ENCODE measurements at places on chromosomes 1 and 21.

DNA sequence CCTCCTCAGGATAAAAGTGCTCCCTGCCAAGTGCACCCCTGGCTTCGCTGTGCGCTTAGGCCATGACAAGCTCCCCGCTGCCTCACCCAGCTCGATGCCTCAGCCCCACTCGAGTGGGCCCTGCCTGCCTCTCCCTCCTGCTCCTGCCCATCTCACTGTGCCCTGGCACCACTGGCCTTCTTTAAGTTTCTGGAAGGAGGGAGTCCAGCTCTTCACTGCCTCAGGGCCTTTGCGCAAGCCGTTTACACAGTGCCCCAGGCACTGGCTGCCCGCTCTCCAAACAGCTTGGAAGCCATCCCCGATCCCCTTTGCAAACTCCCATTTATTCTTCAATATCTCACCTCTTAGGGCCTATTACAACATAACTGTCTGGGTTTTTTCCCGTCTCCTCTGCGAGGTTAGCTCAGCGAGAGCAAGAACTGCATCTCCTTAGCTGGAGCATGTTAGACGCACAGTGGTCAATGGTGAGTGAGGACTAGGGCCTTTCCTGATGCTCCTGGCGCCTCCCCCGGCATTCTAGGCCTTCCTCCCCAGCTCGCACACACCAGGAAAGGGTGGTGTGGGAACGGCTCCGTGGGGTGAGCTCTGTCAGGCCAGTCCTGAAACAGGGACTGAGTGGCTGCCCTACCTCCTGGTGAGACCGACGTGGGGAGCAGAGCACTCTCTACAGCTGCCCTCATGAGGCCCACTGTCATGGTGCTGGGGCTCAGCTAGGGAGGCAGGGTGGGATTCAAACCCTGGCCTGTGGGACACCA is 31.9 kb downstream of the PODN start:
- no peaks in the 10 kb centered on the region for H3K36me3 ChIP-seq
- no peak overlapping the region for H3K4me3 ChIP-seq
- H3K27ac ChIP-seq, result no peak overlapping the region
- DNase-seq, result no peak
- no peaks in the 10 kb centered on the region for H3K4me1 ChIP-seq

DNA sequence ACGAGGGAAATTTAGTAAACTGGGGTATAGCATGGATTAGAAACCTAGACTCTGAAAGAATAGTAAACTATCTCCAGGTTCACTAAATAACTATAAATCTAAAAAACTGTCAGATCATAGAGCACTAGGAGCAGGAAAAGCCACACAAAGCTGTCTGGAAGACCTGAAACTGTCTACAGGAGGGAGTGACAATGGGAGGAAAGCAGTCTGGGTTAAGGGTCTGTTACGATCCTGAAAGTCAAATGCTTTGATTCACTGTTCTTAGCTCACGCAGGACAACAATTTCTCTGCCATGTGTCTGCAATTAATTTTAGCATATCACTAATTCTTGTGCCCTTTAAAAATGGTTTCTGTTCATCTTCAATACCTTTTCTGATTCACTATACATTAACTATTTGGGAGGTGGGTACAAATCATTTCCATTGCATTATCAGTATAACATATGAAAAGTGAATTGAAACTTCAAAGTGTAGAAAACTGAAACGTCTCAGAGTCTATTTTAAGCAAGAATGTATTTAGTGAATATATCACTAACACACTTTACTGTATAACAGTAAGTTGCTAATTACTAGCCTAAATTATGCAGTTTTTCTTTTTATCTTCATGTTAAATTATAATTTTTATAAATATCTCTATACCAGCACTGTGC is 18.4 kb downstream of the CEP170 start:
- H3K27ac ChIP-seq, result no peak overlapping the region

GRCh38 chr1:183871142-183871541 is 66.2 kb downstream of the RGL1 start:
- peaks cover 19% of the 10 kb centered on the region for H3K4me1 ChIP-seq
- no peak overlapping the region for H3K4me3 ChIP-seq
- no peak for DNase-seq
- peak overlapping the region; percentile 57 for H3K27ac ChIP-seq

DNA sequence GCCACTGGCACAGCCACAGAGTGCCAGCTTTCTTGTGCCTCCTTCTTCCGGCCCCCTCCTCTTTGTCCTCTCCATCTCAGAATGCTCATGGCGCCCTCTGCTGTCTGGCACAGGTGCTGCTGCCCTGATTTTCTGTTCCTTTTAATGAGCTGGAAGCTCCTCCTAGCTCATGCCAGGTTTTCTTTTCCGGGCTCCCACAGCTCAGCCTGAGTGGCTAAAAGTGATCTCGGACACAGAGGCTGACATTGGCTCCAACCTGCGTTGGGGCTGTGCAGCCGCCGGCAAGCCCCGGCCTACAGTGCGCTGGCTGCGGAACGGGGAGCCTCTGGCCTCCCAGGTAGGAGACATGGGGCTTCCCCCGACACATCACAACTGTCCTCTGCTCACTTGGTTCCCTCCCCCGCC is 18.7 kb downstream of the CNTN2 start:
- no peaks in the 10 kb centered on the region for H3K27me3 ChIP-seq
- H3K27ac ChIP-seq, result no peak overlapping the region
- H3K4me1 ChIP-seq, result no peaks in the 10 kb centered on the region
- H3K36me3 ChIP-seq, result no peaks in the 10 kb centered on the region
- H3K4me3 ChIP-seq, result no peak overlapping the region

DNA sequence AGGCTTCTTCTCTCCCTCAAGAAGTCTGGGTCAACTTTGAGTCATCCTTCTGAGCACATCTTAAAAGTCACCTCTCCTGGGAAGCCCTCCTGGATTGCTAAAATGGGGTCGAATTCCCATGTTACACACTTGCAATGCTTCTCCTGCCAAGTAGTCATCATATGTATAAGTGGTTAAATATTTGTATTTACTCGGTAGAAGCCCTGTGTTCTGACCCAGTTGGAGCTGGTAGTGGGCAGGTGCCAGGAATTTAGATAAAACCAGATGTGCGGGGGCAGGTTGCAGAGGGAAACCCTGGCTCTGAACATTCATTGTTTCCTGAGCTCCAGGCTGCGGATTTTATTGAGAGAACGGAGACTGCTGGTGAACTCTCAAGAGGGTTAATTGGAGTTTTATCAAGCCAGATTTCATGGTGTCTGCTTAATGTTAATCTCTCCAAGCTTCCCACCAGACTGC is 52.8 kb upstream of the RPL11 start:
- no peak for DNase-seq
- no peaks in the 10 kb centered on the region for H3K27me3 ChIP-seq
- no peak overlapping the region for H3K4me3 ChIP-seq
- no peak overlapping the region for H3K27ac ChIP-seq
- H3K4me1 ChIP-seq, result peaks cover 3% of the 10 kb centered on the region
- no peaks in the 10 kb centered on the region for H3K36me3 ChIP-seq

- H3K4me1 ChIP-seq, result no peaks in the 10 kb centered on the region
- no peak for DNase-seq
- H3K27me3 ChIP-seq, result no peaks in the 10 kb centered on the region
- no peaks in the 10 kb centered on the region for H3K36me3 ChIP-seq
- no peak overlapping the region for H3K27ac ChIP-seq
Measured at GRCh38 chr1:100028765-100029164, 59.0 kb downstream of the SLC35A3 start.

GRCh38 chr1:205528887-205529825 is 24.7 kb downstream of the CDK18 start:
- H3K27me3 ChIP-seq, result no peaks in the 10 kb centered on the region
- no peak overlapping the region for H3K27ac ChIP-seq
- peaks cover 3% of the 10 kb centered on the region for H3K4me1 ChIP-seq
- H3K36me3 ChIP-seq, result peaks cover 20% of the 10 kb centered on the region

- no peak overlapping the region for H3K27ac ChIP-seq
- no peaks in the 10 kb centered on the region for H3K4me1 ChIP-seq
- H3K27me3 ChIP-seq, result no peaks in the 10 kb centered on the region
- DNase-seq, result no peak
- no peak overlapping the region for H3K4me3 ChIP-seq
Measured at GRCh38 chr21:27448960-27449359, 482.1 kb upstream of the ADAMTS5 start.

DNA sequence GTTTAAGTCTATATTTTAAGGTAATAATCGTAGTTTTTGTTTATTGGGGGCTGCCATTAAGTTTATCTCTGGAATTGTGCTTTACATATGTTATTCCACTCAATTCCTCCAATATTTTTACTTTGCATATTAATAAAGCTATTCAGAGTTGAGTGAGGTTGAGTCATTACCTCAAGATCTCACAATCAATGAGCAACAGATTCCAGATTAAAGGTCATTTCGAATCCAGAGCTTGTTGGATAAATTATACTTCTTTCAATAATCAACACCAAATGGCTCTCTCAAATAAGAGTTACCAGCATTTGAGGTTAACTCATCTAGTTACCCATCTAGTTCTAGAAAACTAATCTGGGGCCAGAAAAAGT is 16.7 kb downstream of the RGS4 start:
- H3K4me1 ChIP-seq, result peaks cover 9% of the 10 kb centered on the region
- H3K27me3 ChIP-seq, result no peaks in the 10 kb centered on the region
- peak overlapping the region; percentile 91 for H3K27ac ChIP-seq
- DNase-seq, result no peak

DNA sequence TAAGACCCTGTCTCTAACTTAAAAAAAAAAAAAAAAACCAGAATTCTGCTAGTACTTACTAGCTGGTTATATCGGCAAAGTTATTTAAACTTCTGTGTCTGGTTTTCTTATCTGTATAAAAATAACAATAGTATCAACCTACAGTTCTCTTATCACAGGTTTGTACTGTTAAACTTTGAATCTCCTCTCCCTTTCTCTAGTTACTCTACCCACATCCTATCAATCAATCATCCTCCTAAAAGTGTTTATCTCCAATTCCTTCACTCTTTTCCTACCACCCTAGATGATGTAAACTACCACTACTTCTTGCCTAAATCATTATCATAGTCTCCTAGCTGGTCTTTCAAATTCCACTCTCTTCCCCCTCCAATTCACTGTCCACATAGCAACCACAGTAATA is 27.6 kb downstream of the USP33 start:
- H3K4me3 ChIP-seq, result no peak overlapping the region
- no peak overlapping the region for H3K27ac ChIP-seq
- H3K27me3 ChIP-seq, result no peaks in the 10 kb centered on the region
- H3K4me1 ChIP-seq, result no peaks in the 10 kb centered on the region
- H3K36me3 ChIP-seq, result peaks cover 27% of the 10 kb centered on the region
- DNase-seq, result no peak

GRCh38 chr1:94708299-94708685 is 111.9 kb upstream of the SLC44A3 start:
- H3K27me3 ChIP-seq, result no peaks in the 10 kb centered on the region
- H3K4me1 ChIP-seq, result peaks cover 9% of the 10 kb centered on the region
- H3K27ac ChIP-seq, result no peak overlapping the region
- H3K36me3 ChIP-seq, result no peaks in the 10 kb centered on the region

DNA sequence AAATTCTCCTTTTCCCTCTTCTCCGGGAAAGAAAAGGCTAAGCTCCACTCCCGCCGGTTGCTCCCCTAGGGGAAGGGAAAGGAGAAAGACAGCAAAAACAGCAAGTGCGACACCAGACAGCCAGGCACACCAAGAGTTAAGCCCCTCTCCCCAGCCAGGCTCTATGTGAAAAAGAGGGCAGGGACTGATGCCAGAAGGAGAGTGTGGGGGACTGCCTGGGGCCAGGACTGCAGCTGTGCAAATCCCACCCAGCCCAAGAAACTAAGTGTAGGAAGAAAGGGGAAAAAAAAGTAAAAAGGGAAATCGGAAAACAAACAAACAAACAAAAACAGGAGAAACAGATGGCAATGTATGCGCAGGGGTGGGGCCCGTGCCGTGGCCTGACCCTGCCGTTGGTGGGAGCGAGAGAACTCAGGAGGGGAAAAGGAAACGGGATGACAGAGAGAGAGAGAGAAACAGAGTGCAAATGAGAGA is 27.7 kb upstream of the FMO1 start:
- H3K27me3 ChIP-seq, result no peaks in the 10 kb centered on the region
- no peaks in the 10 kb centered on the region for H3K36me3 ChIP-seq
- H3K4me3 ChIP-seq, result no peak overlapping the region
- DNase-seq, result no peak
- peaks cover 12% of the 10 kb centered on the region for H3K4me1 ChIP-seq

DNA sequence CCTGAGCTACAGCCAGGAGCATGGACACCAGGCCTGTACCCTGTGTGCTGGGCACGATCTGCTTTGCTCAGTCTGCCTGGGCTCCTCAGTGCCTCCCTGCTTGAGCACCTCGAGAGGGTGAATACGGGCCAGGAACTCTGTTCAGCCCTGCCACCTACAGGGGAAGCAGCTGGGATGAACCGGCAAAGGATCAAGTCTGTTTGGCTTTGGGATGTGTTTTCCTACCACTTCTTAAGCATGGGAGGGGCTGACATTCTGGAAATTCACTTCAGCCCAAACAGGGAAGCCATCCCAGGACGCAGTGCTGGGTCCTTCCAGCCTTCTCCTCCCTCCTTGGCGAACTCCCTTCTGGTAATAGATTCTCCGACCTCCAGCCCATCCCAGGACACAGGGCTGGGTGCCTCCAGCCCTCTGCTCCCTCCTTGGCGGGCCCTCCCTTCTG is 55.8 kb upstream of the SELENON start:
- DNase-seq, result peak; percentile 25
- peak overlapping the region; percentile 23 for H3K4me3 ChIP-seq
- peaks cover 11% of the 10 kb centered on the region for H3K4me1 ChIP-seq
- H3K36me3 ChIP-seq, result no peaks in the 10 kb centered on the region
- H3K27ac ChIP-seq, result peak overlapping the region; percentile 93
- no peaks in the 10 kb centered on the region for H3K27me3 ChIP-seq

DNA sequence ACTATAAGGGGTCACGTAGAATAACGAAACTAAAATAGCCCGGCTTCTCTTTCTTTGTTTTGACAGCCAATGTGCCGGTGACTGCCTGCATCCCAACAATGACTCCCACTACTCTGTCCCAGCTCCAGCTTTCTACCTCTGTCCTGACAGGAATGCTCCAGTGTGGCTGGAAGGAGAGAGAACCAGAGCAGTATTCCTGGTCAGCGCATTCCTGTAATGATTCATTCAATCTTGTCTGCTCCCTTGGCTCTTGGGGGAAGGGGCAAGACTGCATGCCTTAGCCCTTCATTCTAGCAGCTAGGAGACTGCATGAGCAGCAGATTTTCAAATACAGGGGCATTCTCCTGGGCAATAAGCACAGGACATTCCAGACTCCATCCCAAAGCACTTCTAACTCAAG is 132.1 kb upstream of the PRMT6 start:
- no peak for DNase-seq
- H3K27me3 ChIP-seq, result no peaks in the 10 kb centered on the region
- H3K36me3 ChIP-seq, result no peaks in the 10 kb centered on the region

DNA sequence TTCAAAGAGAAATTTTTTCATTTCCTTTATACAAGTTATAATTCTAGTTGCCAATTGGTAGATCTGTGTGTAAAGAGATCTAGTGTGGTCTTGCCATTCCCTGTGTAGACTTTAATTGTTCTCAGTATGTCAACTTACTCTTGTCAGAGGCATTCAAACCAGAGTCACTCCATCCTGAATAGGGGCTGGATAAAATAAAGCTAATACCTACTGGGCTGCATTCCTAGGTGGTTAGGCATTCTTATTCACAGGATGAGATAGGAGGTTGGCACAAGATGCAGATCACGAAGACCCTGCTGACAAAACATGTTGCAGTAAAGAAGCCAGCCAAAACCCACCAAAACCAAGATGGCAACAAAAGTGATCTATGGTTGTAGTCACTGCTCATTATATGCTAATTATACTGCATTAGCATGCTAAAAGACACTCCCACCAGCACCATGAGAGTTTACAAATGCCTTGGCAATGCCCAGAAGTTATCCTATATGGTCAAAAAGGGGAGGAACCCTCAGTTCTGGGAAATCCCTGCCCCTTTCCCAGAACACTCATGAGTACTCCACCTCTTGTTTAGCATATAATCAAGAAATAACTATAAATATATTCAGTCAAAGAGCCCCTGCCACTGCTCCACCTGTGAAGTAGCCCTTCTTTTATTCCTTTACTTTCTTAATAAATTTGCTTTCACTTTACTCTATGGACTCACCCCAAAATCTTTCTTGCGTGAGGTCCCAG is 74.0 kb upstream of the ADAMTS5 start:
- H3K4me3 ChIP-seq, result no peak overlapping the region
- no peak for DNase-seq
- H3K36me3 ChIP-seq, result no peaks in the 10 kb centered on the region
- no peaks in the 10 kb centered on the region for H3K27me3 ChIP-seq
- no peak overlapping the region for H3K27ac ChIP-seq
